ENCODE measurements at places on chromosomes 5 and 9.

DNA sequence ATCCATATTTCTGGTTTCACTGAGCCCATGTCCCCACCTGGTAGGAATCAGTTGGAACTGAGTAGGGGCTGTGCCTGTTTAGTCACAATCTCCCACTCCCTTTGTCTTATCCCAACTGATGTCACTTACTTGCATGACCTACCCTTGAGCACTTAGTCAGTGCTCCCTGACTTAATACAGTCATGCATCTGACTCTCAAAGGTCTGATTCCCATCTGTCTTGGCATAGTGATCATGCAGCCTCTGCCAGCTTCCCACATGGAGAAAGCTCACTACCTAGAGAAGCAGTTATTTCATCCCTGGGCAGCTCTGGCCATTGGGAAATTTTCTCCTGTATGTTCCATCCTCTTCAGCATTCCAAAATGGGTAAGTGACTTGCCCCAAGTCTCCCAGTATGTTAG, 24.8 kb downstream of the ABLIM3 start:
- no peak for DNase-seq

GRCh38 chr9:98774746-98775145, 21.6 kb downstream of the ANKS6 start:
- DNase-seq = no peak

GRCh38 chr5:146995878-146996277, 117.3 kb upstream of the PPP2R2B start:
- DNase-seq = no peak

GRCh38 chr5:116569999-116570398, 4.6 kb downstream of the SEMA6A start:
- no peak for DNase-seq

DNA sequence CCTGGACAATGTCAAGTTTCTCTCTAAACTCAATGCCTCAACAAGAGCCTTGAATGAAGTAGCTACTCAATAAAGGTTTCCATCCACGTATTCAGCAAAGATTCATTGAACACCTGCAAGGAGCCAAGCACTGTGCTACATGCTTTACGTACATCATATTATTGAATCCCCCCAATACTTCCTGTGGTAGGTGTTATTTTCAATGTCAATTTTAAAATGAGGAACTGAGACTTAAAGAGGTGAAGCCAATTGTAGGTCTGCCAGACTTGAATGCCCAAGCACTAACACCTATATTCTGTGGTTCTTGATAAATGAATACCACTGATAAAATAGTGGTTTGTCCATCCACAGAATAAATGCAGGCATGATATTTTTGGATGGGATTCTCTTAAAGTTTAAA, 162.3 kb downstream of the DRD1 start:
- no peak for DNase-seq

- no peak for DNase-seq
Measured at GRCh38 chr5:14235872-14236271, 92.7 kb downstream of the TRIO start.

DNA sequence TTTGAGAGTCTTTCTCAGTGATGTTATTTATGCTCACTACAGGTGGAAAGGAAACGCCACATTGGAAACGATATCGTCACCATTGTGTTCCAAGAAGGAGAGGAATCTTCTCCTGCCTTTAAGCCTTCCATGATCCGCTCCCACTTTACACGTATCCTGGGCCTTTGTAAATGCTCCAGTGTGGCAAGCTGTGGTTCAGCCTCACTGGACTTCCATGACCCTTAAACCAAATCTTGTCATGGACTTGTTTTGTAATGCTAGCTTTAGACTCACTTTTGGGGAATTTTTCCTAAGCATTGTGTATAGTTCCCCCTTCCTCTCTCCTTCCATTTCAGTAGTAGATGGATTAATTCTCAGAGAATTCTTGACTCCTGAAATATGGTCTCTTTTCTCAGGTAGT, 60.9 kb upstream of the SLC2A8 start:
- no peak for DNase-seq

- DNase-seq = no peak
Measured at GRCh38 chr5:158387499-158387898, 528.6 kb upstream of the CLINT1 start.

- no peak for DNase-seq
Measured at GRCh38 chr5:181199881-181200638, 4.9 kb downstream of the TRIM7 start.

DNA sequence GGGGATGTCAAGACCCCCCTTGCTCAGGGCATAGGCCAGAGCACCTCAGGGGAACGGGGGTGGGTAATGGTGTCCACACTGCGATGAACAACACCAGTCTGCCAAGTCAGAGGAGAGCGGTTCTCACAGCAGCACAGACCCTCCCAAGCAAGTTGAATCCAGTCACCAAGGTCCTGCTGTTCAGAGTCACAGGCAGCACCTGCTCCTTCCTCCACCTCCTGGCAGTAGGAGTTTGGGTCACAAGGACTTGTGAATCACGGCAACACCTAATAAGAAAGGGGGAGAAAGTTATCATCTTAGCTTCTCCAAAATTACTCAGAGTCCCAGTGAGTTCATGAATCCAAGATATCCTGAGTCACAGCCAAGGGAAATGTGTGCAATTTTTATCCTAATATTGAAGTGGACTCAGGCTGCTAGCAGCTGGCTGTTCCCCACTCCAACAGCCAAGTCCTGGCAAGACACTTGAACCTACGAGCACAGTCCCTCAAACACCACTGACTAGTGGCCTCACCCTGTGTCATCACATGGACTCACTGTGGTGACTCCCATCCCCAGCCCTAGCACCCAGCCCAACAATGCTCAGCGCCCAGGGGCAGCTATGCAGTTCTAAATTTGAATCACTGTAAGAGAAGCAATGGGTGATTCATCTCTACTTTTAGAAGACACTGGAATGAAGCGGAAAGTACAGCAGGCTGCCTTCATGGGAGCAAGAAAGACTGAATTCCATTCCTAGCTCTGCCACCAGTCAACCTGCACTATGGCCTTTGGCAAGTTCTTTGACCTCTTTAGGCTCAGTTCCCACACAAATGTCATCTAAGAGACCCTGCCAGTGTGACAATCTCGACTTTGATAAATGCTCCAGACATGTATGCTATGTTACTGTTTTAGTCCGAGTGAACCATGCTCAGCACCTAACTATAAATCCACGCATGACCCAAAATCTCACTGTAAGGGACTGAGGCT, 113.7 kb downstream of the KLHL3 start:
- DNase-seq = no peak

DNA sequence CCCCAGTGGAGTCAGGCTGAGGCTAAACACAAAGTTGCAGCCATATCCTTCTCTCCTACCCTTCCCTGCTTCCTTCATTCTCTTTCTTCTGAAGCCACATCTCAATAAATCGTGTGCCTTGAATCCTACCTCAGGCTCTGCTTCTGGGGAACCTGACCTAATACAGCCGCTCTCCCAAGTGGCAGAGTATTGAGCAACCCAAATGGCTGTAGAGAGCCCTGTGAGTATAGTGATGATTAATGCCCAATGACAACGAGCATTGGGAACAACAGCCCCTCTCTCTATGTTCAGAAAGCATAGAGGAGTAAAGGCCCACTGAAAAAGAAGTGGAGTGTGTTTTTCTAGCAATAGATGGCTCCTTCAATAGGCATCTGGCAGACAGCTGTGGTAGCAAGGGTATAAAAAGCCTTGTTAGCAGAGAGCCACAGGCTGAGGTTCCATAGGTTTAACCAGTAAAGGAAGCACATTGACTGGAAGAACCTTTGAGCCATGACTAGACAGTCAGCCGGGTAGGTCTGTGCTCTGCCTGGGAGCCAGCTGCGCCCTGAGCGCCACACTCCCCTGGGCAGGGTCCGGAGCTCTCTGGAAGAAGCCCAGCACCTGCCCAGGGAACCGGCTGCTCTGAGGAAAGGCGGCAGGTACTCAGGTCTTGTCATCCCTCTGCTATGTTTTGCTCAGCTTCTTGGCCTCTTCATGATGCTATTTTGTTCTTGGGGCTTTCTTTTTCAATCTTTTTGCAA, 22.6 kb upstream of the HSPA9 start:
- DNase-seq = no peak

GRCh38 chr5:84474126-84474525, 89.4 kb upstream of the EDIL3 start:
- no peak for DNase-seq

DNA sequence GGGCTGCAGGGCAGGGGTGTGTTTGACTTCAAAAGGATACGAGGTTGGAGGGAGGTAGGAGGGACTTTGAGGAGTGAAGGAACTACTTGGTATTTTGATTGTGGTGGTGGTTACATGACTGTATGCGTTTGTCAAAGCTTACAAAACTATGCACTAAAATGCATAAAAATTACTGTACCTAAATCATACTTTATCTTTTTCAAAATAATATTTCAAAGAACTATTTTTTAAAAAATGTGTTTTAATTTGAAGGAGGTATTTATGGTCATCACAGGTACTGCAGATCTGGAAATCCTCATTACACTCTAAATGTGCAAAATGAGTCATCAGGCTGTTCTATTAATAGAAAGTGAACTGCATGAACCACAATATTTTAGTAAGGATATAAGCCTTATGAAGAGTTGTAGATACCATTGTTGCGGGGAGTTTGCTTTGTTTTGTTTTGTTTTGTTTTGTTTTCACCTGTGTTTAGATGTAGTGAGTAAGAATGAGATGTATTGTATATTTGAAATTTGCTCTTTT, 116.9 kb downstream of the ARRDC3 start:
- no peak for DNase-seq

GRCh38 chr5:159488516-159488915, 158.2 kb upstream of the IL12B start:
- no peak for DNase-seq

DNA sequence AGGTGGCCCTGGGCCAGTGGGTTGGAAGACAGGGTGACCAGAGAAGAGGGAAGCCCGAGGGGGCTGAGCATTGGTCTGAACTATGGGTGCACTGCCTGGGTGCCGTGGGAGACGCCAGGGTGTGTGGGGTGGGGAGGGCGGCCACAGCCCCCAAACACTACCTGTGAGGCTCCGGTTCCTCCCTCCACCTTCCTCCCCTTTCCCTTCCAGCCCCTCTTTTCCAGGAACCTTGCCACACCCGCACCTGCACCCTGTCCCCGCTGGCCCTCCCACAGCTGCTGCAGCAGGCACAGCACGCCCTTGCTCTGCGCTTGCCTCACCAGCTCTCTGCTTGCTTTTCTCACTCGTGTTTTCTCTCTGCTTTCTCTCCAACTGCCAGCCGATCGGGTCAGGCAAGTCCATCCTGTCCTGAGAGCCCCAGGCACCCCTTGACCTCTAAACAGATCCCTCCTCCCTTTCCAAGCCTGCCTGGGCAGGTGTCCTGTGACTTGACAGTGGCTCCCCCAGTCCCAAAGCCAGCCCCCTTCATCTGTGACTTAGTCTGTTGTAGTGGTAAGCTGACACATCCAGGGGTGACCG, 193.7 kb downstream of the MSX2 start:
- DNase-seq = no peak

- DNase-seq = no peak
Measured at GRCh38 chr9:70228611-70229010, 30.2 kb upstream of the SMC5 start.

GRCh38 chr5:107567901-107568671, 102.7 kb downstream of the EFNA5 start:
- DNase-seq = peak; percentile 59

DNA sequence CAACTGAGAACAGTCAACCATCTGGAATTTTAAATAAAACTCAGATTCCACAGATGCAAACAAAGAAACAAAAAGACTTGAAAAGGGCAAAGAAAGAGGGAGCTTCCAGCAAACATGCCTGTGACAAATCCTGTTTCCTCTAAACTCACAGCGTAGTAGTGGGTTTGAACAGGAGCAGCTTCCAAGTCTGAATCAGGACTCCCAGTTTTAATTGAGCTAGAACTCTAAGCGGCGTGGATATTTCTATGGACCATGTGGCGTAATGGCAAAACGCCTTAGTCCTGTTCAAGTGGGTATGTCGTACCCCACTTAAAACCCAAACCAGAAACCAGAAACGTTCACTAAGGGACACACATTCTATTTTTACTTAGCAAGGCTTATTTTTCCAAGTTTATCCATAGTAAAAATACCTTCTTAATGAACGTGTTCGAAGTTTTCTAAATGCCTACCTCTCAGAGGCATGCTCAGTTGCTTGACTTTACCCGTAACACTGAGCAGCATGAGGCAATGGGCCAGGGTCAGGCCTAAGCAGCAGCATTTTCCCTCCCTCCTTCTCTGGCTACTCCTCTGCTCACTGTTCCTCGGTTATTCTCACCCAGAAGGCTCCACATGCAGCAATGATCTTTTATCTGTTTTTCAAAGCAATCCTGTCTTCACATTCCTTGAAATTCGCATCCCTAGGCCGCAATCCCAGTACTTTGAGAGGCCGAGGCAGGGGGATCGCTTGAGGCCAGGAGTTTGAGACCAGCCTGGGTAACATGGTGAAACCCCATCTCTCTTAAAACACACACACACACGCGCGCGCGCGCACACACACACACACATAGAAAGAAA, 77.9 kb downstream of the FNBP1 start:
- DNase-seq = no peak

DNA sequence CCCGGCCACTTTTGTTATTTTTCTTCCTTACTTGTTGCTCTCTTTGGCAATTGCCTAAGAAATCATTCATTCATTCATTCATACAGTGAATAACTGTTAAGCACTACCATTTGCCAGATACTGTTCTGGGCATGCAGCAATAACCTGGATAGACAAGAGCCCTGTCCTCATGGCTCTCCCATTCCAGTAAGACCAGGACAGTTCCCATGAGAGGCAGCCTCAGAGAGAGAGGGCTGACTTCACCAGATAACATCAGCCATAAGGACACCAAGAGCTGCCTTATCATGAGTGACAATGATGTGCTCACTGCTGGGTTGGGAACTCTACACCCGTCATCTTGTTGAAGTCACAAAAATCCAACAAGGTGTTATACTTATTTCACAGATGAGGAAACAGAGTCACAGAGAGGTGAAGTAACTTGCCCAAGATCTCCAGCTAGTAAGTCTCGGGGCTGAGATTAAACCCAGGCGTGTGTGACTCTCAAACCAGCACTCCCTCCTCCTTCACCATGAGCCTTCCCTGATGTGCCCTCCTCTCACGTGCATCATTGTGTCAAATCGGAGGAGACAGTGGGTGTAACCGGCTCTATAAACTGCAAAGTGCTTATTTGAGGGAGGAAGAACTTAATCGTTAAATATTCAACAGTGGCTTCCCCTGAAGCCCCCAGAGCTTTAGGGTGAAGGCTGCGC, 61.1 kb upstream of the TBC1D2 start:
- DNase-seq = no peak
